ENCODE measurements at places on chromosomes 5 and 9.

- DNase-seq = no peak
Measured at GRCh38 chr5:1502046-1502736, 21.6 kb downstream of the LPCAT1 start.

DNA sequence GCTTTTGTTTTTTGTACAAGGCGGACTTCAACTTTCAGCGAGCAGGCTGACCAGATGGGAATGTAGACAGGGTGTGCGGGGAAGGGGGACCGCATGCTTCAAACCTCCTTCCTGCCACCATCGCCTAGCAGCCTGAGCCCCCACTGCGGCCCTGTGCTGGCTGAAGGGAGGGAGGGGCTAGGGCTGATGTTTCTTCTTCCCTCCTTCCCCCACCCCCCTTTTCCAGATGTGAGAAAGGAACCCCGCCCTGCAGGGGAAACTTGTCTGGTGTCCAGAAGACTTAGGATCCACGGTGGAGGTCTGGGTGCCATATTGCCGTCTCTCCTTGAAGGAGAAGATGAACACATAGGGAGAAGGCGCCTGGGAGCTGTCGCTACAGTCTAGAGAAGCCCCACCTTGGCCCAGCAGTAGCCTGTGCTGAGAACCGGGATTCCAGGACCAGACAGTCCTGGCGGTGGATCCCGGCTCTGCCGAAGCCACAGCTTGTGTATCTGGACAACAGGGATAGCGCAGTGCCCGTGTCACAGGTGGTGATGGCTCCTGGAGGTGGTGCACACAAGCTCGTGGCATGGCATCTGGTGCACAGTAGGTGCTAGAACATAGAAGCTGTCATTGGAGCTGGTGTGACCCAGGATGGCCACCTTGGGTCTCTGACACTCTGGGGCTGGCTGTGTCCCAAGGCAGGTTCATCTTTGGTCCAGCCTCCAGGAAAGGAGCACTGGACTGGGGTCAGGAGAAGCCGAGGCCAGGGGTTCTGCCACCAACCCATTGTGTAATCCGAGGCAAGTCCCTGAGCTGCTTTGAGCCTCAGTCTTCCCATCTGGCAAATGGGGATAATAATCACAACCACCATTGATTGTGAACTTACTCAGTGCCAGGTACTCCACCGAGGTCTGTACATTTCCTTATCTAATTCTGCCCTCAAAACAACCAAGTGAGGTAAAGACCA lies 205.6 kb downstream of the C9orf50 start:
- DNase-seq = no peak

GRCh38 chr5:113020461-113021273 lies 44.1 kb downstream of the DCP2 start:
- DNase-seq = no peak

GRCh38 chr5:88661806-88662207 lies 221.2 kb downstream of the MEF2C start:
- DNase-seq = no peak

- DNase-seq = no peak
Measured at GRCh38 chr9:12819436-12820185, 44.8 kb downstream of the LURAP1L start.

GRCh38 chr5:147578228-147579024 lies 68.6 kb upstream of the DPYSL3 start:
- DNase-seq = no peak

DNA sequence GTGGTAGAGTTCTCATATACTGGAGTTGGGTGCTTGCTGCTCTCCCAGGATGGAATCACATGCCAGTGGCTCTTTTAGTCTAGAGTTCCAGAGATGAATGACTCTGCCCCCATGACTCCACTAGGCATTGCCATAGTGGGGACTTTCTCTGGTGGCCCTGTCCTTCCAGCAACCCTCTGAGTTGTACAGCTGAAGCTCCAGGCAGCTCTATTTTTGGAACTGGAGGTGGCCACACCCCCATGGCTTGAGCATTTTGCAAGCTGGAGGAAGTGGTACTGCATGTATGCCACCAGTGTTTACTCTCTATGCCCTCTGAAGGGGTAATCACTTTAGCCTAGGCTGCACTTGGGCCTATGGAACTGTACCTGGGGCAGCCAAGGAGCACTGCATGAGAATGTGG lies 112.6 kb downstream of the RANBP17 start:
- no peak for DNase-seq

- no peak for DNase-seq
Measured at GRCh38 chr5:165266939-165267338, 1761.5 kb downstream of the MAT2B start.

GRCh38 chr5:17743580-17744435 lies 109.5 kb downstream of the TAF11L14 start:
- DNase-seq = no peak

DNA sequence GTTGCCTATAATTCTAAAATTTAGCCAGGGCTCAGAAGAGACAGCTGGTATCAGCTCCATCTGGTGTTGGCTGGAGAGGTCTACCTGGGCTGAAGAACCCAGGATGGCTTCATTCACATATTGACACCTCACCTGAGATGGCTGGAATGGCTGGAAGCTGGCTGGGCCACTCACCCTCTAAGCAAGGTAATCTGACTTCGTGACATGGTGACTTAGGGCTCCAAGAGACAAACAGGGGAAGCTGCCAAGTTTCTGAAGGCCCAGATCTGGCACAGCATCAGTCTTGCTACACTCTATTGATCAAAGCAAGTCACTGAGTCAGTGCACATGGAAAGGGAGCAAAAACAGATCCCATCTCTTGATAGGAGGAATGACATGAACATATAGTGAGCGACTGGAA lies 102.3 kb downstream of the EPB41L4A start:
- no peak for DNase-seq

DNA sequence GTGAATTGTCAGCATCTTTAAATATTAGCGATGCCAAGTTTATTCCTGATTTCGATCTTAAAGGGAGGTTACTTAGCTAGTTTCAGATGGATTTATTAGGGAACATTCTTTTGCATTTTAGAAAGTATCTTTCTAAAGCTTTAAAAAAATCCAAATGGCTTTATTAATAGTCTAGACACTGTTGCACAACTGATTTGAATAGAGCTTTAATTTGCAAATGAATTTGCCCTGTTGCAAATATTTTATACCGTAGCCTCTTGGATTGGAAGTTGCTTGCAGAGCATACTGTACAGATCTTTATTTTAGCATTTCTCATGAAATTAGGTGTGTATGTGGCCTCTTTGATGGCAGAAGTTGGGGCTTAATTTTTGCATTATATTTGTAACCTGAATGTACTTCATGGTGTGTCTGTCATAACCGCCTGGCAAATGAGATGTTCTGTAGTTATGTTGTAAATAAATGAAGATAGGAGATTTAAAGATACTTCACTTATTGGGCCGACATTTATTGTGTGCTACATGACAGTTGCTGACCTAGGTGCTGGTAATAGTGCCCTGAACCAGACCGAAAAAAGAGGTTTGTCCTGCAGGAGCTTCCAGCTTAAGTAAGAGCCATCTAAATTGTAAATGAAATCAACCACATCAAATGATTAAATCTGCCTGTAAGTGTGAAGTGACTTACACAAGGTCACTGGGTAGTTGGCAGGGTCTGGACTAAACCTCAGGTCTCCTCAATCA lies 1.8 kb downstream of the TCERG1 start:
- DNase-seq = no peak

DNA sequence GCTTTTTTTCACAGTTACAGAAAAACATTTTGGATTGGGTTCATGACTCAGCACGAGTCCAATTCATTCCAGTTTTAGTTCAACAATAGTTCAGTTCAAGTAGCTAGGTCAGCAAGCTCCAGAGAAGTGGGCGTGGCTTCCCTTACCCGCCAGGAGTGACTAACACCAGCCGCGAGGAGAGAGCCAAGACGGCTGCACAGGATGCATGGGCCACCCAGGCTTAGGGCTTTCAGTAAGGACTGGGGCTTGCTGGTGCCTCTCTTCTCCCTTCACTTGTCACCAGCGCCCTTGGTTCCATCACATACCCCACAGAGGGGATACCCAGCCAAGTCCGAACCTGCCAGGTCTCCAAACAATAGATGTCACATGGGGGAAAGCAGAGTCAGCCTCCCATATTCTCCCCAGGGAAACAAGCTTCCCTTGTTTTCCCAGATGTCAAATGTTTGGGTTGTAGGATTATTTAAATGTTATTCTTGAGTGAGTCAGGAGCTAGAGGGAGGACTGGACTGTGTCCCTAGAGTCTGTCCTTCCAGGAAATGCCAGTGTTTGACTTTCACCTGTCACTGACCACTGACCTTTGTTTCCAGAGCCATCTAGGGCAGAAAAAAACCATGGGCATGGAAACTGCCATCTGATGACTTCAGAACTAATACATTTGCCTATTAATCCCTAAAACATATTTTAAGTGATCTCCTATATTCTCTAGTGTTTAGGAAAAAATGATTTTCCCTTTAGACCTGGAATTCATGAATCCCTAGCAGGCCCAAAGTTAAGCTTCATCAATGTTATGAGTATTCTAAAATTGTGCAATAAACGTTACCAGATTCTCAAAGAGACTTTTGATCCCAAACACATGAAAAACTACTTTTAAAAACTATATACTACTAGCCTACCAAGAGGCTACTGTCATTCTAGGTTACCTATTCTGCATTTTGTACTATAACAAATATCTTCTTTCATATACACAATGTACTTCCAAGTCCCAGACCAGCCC lies 51.9 kb downstream of the NIPAL4 start:
- no peak for DNase-seq

- DNase-seq = peak; percentile 45
Measured at GRCh38 chr9:128419061-128419925, 1.4 kb upstream of the CERCAM start.

GRCh38 chr5:74056107-74056788 lies 430.3 kb downstream of the ARHGEF28 start:
- DNase-seq = no peak

- no peak for DNase-seq
Measured at GRCh38 chr5:81161012-81161601, 72.0 kb upstream of the CKMT2 start.

- DNase-seq = no peak
Measured at GRCh38 chr5:150246835-150247234, 42.7 kb downstream of the CAMK2A start.

DNA sequence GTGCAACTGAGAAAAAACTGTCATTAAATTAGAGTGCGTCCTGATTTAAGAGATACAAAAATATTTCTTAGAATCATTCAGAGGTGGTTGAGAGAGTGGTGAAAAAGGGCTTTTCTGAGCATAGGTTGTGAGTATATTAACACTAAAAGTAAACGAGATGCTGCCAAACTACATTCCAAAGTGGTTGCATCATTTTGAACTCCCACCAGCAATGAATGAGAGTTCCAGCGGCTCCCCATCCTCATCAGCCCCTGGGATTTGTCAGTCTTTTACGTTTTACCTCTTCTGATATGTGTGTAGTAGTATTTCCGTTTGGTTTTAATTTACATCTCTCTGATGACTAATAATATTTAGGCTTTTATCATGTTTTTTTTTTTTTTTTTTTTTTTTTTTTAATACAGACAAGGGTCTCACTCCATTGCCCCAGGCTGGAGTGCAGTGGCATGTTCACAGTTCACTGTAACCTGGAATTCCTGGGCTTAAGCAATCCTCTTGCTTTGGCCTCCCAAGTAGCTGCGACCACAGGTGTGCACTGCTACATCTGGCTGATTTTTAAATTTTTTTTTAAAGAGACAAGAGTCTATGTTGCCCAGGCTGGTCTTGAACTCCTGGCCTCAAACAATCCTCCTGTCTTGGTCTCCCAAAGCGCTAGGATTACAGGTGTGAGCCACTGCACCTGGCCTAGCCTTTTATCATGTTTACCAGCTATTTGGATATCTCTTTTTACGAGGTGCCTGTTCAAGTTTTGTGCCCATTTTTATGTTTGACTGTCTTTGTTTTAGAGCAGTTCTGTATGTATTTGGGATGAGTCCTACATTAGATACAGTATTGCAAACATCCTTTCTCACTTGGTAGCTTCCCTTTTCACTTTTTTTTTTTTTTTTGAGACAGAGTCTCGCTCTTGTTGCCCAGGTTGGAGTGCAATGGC lies 17.0 kb downstream of the PRRT1B start:
- no peak for DNase-seq

DNA sequence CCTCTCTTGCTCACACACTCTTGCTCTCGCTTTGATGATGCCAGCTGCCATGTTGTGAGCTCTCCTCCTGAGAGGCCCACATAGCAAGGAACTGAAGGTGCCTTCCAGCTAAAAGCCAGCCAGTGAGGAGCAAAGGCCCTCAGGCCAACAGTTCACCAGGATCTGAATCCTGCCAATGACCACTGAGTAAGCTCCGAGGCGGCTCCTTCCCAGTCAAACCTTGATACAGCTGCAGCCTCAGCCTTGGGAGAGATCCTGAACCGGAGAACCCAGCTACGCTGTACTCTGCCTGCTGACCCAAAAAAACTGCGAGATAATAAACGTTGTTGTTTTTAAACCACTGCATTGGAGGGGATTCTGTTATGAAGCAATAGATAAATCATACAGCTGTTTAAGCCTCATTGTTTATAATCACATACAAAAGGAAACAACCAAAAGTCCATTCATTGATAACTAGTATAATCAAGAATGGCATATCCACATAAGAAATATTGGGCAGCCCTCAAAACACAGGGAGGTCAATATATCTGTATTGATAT lies 49.0 kb upstream of the IFNK start:
- no peak for DNase-seq

DNA sequence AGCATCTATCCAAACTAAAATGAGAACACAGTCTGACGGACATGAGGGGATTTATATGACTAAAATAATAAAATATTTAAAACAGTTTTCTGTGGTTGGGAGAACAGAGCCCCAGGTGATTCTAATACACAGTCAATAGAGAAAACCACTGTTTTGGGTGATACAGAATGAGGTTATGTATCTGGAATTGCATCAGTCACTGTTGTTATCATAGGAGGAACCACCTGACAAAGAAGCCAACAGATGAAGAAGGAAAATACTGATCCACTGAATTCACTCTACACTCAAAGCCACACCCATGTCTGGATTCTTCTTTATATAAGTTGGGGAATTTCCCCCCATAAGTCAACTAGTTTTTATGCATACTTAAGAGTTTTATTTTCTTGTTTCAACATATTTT lies 799.0 kb downstream of the TLR4 start:
- DNase-seq = no peak

DNA sequence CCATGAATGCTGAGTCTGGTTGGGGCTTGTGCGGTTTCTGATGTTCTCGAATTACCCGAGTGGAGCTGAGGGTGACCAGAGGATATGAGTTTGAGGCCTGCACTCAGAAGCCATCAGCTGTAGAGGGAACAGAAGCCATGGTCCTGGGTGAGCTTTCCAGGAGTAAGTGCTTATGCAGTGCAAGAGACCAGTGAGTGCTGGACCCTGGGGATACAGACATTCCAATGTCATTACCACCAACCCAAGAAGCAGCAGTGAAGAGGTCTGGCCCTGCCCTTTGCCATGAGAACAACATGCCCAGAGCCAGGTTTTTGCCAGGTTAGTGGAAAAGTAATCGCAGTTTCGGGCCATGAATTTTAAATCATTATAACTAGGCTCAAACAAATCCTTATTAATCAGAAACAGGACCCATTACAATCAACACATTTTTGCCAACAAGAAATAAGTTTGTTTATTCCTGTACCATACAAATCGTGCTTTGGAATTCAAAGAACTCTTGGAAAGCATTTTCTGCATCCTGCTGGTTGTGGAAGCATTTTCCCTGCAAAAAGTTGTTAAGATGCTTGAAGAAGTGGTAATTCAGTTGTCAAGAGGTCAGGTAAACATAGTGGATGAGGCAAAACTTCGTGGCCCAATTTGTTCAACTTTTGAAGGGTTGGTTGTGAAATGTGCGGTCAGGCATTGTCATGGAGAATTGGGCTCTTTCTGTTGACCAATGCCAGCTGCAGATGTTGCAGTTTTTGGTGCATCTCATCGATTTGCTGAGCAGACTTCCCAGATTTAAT lies 154.6 kb downstream of the SYK start:
- no peak for DNase-seq

GRCh38 chr9:127055745-127056402 lies 66.6 kb downstream of the ANGPTL2 start:
- DNase-seq = no peak

All from mesothelial cell of epicardium (in vitro differentiated cells).